ENCODE measurements at places on chromosomes 4 and X. TPM values are rescaled to one million over a fixed set of nuclear protein-coding genes. Genes with fewer than 3 reads are reported as not detected.

CYSLTR1 gene
- 0.20 TPM for polyA plus RNA-seq

TNIP3 gene
- polyA plus RNA-seq: not detected

MAGEA10 gene
- polyA plus RNA-seq: not detected

SMIM10 gene
- 2.1 TPM for polyA plus RNA-seq

GRCh38 chrX:107559506-107559905, 68.8 kb upstream of the PRPS1 start:
- no peak for DNase-seq

Data from brain (organoid and tissue), 16 donors.